ENCODE measurements at places on chromosomes 6 and 20.

GRCh38 chr20:23161968-23162696 is 76.0 kb upstream of the CD93 start:
- DNase-seq: peak; percentile 60

DNA sequence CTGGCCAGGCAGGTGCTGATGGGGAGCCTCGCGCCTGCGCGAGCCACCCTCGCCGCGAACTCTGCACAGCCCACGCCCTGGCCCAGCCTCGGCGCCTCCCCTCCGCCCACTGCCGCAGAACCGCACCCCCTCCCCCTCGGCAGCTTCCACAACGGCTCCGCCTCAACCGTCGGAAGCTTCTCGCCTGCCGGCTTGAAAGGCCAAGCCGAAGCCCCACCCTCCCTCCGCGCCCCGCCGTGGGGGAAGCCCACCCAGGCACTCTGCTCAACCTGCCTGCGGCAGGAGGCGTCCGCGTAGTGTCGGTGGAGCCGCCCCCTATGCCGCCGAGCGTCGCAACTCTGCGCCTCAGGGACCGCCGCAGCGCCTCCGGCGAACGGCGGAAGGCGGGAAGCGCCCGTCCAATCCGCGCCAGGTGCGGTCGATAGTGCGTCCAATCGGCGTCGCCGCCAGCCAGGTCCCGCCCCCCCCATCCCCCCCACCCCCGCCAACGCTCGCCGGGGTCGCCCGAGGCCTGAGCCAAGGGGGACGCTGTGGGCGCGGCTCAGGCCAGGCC is at the start of gene SYCP2:
SYCP2 (minus strand) TSS at position 342 of the 553 bp plus-strand sequence. CDS start 11,224 bp downstream, outside the sequence.
- no peak for DNase-seq

DNA sequence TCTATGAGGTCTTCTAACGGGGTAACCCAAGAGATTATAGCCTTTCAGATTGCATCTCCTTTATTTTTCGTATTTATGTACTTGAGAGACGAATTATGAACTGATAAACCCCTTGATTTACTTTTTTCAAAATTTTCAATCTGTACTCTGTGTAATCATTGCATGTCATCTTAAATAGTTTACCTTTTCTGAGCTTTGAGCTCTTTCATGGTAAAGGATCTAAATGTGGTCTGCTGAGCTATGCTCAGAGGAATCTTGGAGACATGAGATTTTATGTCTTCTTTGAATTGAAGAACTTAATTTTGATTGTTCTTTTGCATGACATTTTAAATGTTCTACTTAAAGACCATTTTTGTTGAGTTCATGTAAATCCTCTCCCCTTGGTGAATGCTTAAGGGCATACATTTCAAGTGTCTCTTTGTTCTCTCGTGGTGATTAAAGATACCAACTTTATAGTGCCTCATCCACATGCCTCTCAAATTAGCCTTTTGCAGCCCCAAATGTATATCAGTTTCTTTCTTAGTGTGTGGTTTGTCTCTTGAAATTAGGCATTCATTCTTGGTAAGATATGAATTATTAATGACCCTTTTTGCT is 116.3 kb upstream of the SCGN start:
- DNase-seq: no peak

GRCh38 chr20:62437496-62437895 is 10.2 kb upstream of the RBBP8NL start:
- DNase-seq: no peak

GRCh38 chr6:43013097-43013842 is 476 bp downstream of the MEA1 start:
- no peak for DNase-seq
